ENCODE measurements at places on chromosomes 1 and 21. TPM values are rescaled to one million over a fixed set of nuclear protein-coding genes. Genes with fewer than 3 reads are reported as not detected.

The HSD11B1 gene
- 5.6 TPM for total RNA-seq

The KRTAP12-1 gene
- not detected for total RNA-seq

GRCh38 chr1:238621405-238621804 is 730.7 kb upstream of the ZP4 start:
- no peak for DNase-seq

DNA sequence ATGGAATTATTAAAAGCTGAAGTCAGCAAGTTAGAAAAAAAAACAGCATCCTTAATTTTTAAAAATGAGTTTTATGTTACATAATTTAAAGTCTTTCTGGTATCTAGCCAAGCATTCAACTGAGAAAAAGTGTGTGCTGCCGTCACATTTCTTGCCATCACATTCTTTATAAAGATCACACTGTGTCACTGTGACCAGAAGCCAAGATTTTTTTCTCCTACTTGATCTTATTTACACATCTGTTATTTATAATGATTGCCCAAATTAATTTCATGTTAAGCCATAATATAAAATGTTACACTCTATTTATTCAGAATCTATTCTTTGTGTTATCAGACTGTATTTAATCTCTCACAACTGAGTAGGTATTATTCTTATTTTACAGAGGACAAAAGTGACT is 1603.7 kb downstream of the PLA2G4A start:
- DNase-seq = no peak

- no peak for DNase-seq
These were observed 10.5 kb downstream of the PRDM16 start for GRCh38 chr1:3079381-3080052.

All from left cardiac atrium (tissue), 4 donors.